T-helper 17 cell (primary cell): ENCODE measurements at places on chromosomes 6 and 20. TPM values are rescaled to one million over a fixed set of nuclear protein-coding genes. Genes with fewer than 3 reads are reported as not detected.

Gene MDFI
- not detected for total RNA-seq

Gene B4GALT5
- 17.3 TPM for total RNA-seq

Gene HLA-DOA
- total RNA-seq = 2.6 TPM

Gene OPRL1
- total RNA-seq = 1.4 TPM

Gene PHACTR1
- total RNA-seq = 2.8 TPM

Gene PLEKHG1
- 12.9 TPM for total RNA-seq

GRCh38 chr20:34952671-34953070 is 2.9 kb downstream of the GSS start:
- no peak overlapping the region for H3K27ac ChIP-seq
- H3K4me3 ChIP-seq = no peak overlapping the region
- no peak for DNase-seq
- H3K36me3 ChIP-seq = peaks cover 4% of the 10 kb centered on the region
- H3K27me3 ChIP-seq = no peaks in the 10 kb centered on the region
- peaks cover 24% of the 10 kb centered on the region for H3K4me1 ChIP-seq

DNA sequence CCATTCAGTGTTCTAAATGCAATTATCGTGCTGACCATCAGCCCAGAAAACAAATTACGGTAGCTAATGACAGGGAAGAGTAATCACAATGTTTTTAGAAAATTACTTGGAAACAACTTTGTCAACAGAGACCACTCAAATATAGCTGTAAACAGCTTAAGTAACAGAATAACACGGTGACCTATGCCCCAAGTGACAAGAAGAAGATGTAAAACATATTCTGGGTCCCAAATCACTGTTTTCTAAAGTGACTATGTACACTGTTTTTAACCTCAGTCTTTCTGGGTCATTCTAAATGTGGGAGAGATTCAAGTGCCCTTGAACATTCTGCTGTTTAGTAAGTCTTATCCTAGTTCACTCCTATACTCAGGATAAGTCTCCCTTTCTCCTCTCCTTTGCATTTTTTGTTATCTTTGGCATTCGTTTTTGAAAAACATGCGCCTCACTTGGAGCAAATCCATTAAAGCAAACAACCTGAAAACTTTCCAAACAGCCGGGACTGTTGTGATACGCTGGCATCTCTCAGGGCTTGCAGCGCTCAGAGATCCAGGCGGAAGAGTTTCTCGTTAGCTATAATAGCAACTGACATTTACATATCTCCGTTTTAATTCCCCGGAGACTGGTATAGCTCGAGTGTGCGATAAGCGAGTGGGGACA is 114.5 kb upstream of the SOX4 start:
- no peaks in the 10 kb centered on the region for H3K4me1 ChIP-seq
- H3K27ac ChIP-seq = no peak overlapping the region
- DNase-seq = no peak
- H3K27me3 ChIP-seq = peaks cover 7% of the 10 kb centered on the region

- H3K36me3 ChIP-seq = no peaks in the 10 kb centered on the region
- H3K27me3 ChIP-seq = no peaks in the 10 kb centered on the region
- H3K4me3 ChIP-seq = no peak overlapping the region
Measured at GRCh38 chr6:91447530-91448254, 860.8 kb upstream of the MAP3K7 start.

DNA sequence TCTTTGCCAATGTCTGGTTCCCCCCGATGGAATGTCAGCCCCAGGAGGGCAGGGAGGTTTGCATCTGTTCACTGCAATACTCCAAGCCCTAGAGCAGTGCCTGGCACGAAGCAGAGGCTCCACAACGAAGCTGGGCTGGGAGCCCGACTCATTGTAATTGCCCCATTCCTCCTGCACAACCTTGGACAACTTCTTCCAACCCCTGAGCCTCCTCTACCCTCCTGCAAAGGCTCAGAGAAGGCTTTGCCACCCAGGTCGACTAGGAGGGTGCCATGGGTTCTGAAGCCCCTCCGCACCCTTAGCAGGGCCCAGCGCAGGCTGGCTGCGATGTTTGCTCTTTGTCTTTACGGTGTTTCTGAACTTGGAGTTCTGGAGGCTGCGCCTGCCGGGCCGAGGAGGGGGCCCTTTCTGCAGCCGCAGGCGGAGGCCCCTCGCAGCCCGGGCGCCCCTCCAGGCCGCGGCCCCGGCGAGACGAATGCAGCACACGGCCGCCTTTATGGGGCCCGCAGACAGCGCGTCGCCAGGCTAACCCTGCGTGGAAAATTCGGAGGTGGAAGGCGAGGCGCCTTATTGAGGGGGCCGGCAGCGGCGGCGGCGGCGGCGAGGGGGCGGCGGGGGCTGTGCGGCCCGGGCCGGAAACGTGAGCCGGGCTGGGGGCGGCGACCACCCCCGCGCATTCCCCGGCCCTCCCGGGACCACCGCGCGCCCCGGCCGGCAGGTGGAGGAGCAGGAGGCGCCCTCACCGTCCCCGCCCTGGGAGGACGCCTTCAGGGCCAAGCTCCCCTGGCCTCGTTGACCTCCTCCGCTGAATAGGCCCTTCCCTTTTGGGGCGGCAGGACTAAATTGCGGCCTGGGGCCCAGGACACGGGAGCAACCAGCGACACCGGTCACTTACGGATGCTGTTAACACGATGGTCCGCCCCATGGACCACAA is 27.0 kb downstream of the SNAI1 start:
- peaks cover 21% of the 10 kb centered on the region for H3K27me3 ChIP-seq
- peaks cover 13% of the 10 kb centered on the region for H3K4me1 ChIP-seq
- H3K36me3 ChIP-seq = peaks cover 4% of the 10 kb centered on the region
- no peak overlapping the region for H3K4me3 ChIP-seq
- no peak for DNase-seq

GRCh38 chr6:112054555-112055190 is 769 bp downstream of the CCN6 start:
- H3K27me3 ChIP-seq = peaks cover 12% of the 10 kb centered on the region
- H3K36me3 ChIP-seq = no peaks in the 10 kb centered on the region
- H3K4me3 ChIP-seq = no peak overlapping the region
- H3K27ac ChIP-seq = no peak overlapping the region
- DNase-seq = no peak
- H3K4me1 ChIP-seq = peaks cover 8% of the 10 kb centered on the region

DNA sequence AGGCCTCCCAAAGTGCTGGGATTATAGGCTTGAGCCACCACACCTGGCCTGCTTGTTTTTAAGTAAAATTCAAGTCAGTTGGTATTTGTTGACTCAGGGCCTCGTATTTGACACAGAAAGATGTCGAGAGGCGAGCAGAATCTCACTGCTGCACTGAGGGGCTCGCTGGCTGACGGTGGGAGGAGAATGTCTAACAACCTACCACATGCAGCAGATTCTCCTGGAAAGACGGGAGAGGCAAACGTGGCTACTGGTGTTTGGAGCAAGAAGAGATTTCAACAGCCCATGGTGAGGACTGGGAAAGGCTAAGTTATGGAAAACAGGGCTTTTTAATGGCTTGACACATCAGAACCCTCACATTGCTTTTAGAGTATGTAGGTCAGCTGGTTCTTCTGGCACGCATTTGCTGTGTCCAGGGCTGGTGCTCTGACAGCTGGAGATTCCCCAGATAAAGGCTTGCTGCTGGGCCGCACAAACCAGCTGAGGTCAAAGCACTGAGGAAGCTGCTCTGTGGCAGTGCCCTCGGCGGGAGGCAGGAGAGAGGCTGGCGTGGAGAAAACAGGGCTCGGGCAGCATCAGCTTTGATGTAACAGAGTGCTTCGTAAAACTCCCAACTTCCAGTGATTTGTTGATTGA is 84.2 kb upstream of the FRMD1 start:
- no peaks in the 10 kb centered on the region for H3K4me1 ChIP-seq
- H3K36me3 ChIP-seq = no peaks in the 10 kb centered on the region
- peaks cover 45% of the 10 kb centered on the region for H3K27me3 ChIP-seq
- no peak overlapping the region for H3K4me3 ChIP-seq
- no peak for DNase-seq
- H3K27ac ChIP-seq = no peak overlapping the region

DNA sequence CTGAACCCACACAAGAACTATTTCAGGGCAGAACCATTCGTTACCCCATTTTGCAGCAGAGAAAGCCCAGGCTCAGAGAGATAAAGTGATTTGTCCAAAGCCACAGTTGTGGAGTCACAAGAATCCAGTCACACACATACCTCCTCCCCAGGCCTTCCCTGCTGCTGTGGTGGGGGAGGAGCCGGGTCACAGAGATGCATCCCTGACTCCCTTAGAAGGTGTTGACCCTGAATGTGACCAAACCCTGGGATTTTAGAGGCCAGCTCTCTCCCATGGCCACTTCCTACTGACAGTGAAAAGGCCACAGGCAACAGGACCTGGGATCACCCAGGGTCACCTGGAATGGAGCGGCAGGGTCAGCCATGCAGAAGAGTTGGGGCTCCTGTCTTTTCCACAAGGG is 48.6 kb downstream of the CHMP4B start:
- no peaks in the 10 kb centered on the region for H3K27me3 ChIP-seq
- peaks cover 26% of the 10 kb centered on the region for H3K4me1 ChIP-seq
- peak overlapping the region; percentile 96 for H3K27ac ChIP-seq
- H3K4me3 ChIP-seq = peak overlapping the region; percentile 80

GRCh38 chr20:41537865-41538264 is 80.3 kb downstream of the CHD6 start:
- no peak overlapping the region for H3K4me3 ChIP-seq
- no peak for DNase-seq
- peaks cover 7% of the 10 kb centered on the region for H3K36me3 ChIP-seq
- H3K4me1 ChIP-seq = peaks cover 9% of the 10 kb centered on the region
- no peaks in the 10 kb centered on the region for H3K27me3 ChIP-seq

- DNase-seq = no peak
- H3K36me3 ChIP-seq = peaks cover 12% of the 10 kb centered on the region
- H3K27ac ChIP-seq = no peak overlapping the region
- H3K4me3 ChIP-seq = no peak overlapping the region
- peaks cover 3% of the 10 kb centered on the region for H3K4me1 ChIP-seq
- no peaks in the 10 kb centered on the region for H3K27me3 ChIP-seq
Measured at GRCh38 chr6:167910007-167910406, 83.3 kb downstream of the AFDN start.

GRCh38 chr6:138614151-138614550 is 114.9 kb upstream of the NHSL1 start:
- H3K27me3 ChIP-seq = peaks cover 28% of the 10 kb centered on the region
- no peak for DNase-seq
- H3K4me3 ChIP-seq = no peak overlapping the region
- no peaks in the 10 kb centered on the region for H3K36me3 ChIP-seq
- H3K27ac ChIP-seq = no peak overlapping the region
- peaks cover 4% of the 10 kb centered on the region for H3K4me1 ChIP-seq

DNA sequence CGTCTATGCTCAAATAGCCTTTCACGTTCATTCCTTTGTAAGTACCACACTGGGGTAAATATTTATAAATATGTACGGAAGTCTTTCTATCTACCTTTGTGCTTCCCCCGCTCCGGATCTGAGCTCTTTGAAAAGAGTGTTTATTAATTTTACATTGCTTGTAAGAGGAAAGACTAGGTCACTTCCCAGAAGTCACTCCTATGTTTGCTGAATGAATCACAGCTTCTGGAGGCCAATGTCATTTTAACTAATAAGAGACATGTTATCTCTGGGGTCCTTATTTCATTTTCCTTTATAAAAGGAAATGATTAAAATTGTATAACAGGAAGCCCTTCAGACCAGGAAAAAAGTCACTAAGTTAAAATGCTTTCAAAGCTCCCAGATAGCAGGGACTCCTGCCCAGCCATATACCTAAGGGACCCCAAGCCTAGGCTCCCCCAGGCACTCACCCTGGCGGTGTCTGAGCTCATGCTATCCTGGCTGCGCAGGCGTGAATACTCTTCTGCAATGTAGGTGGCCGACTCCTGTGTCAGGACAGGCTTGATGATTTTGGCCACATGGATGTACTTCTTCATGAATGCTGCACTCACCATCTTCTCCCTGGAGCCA is 12.6 kb downstream of the MCM3 start:
- H3K36me3 ChIP-seq = peaks cover 11% of the 10 kb centered on the region
- no peak overlapping the region for H3K4me3 ChIP-seq
- H3K4me1 ChIP-seq = peaks cover 13% of the 10 kb centered on the region
- no peak for DNase-seq
- H3K27me3 ChIP-seq = no peaks in the 10 kb centered on the region

GRCh38 chr20:36421641-36422040 is 115.5 kb downstream of the DLGAP4 start:
- DNase-seq = no peak
- H3K4me1 ChIP-seq = peaks cover 3% of the 10 kb centered on the region
- no peak overlapping the region for H3K4me3 ChIP-seq

GRCh38 chr6:6125495-6125894 is 118.8 kb upstream of the NRN1 start:
- no peak overlapping the region for H3K4me3 ChIP-seq
- DNase-seq = no peak
- no peaks in the 10 kb centered on the region for H3K36me3 ChIP-seq
- peaks cover 21% of the 10 kb centered on the region for H3K27me3 ChIP-seq
- no peak overlapping the region for H3K27ac ChIP-seq

GRCh38 chr6:146915671-146916127 is 288.5 kb upstream of the STXBP5 start:
- H3K4me3 ChIP-seq = no peak overlapping the region
- peaks cover 2% of the 10 kb centered on the region for H3K4me1 ChIP-seq
- H3K27me3 ChIP-seq = peaks cover 35% of the 10 kb centered on the region
- no peaks in the 10 kb centered on the region for H3K36me3 ChIP-seq
- no peak for DNase-seq
